ENCODE measurements at places on chromosomes 16 and 17. TPM values are rescaled to one million over a fixed set of nuclear protein-coding genes. Genes with fewer than 3 reads are reported as not detected.

PDILT gene
- total RNA-seq, result not detected

XYLT1 gene
- total RNA-seq, result 3.5 TPM

TNFRSF13B gene
- not detected for total RNA-seq

SLC6A4 gene
- not detected for total RNA-seq

KRT24 gene
- total RNA-seq, result not detected

SLFN14 gene
- not detected for total RNA-seq

HOXB6 gene
- under 0.01 TPM for total RNA-seq

KCNG4 gene
- total RNA-seq, result not detected

GNGT2 gene
- total RNA-seq, result not detected

HS3ST6 gene
- not detected for total RNA-seq

KRT27 gene
- not detected for total RNA-seq

KRTAP4-2 gene
- total RNA-seq, result not detected

GPRC5B gene
- 3.2 TPM for total RNA-seq

OR2C1 gene
- not detected for total RNA-seq

PTX4 gene
- not detected for total RNA-seq

APRT gene
- 136 TPM for total RNA-seq

CRYBA1 gene
- not detected for total RNA-seq

C17orf107 gene
- 4.4 TPM for total RNA-seq

PPP1R27 gene
- 1.5 TPM for total RNA-seq

CRHR1 gene
- total RNA-seq, result not detected

GAS7 gene
- 0.50 TPM for total RNA-seq

CCL4L2 gene
- total RNA-seq, result not detected

KRT33A gene
- total RNA-seq, result not detected

CACNA1G gene
- total RNA-seq, result 0.09 TPM
